NCI-H510A (cell line): ENCODE measurements at places on chromosomes 7 and 10.

- DNase-seq: no peak
Measured at GRCh38 chr10:131726967-131727366, 173.8 kb upstream of the PPP2R2D start.

DNA sequence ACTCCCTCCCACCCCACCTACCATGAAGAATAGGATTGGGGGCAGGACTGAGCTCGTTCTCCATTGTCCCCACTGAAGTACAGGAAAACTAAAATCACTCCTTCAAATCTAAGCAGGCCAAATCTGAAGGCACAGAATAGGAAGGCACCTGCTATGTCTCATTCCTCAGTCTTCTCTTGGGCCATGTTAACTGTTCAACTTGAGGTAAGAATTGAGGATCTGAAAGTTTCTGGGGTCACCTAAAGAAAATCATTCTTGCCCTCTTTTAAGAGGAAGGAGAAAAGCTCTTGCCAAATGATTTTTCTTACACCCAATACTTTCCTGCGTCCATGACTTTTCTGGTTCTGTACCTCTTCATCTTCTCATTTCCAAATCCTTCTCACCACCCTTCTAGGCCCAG, 4.9 kb downstream of the CPN1 start:
- DNase-seq: no peak

- DNase-seq: no peak
Measured at GRCh38 chr7:7745258-7745657, 26.9 kb upstream of the RPA3 start.

DNA sequence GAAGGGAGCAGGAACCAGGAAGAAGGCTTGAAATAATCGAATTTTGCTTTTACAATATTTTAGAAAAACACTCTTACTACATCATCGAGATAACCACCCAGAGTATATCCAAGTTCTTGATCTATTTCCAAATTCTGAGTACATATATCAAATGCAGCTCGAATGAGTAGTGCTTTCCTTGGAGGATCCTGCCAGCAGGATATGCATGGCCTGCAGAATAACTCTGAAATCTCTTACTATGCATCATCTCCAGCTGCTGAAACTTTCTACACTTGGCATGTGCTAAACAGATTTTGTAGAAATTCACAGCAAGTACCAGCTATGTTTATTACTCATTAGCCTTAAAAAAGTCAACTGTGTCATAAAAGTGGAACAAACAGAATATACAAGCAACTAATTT, 44.0 kb upstream of the ANK3 start:
- DNase-seq: no peak

GRCh38 chr7:76231583-76231982, 29.9 kb downstream of the SRRM3 start:
- no peak for DNase-seq

GRCh38 chr7:135790371-135790977, 41.9 kb upstream of the FAM180A start:
- no peak for DNase-seq

DNA sequence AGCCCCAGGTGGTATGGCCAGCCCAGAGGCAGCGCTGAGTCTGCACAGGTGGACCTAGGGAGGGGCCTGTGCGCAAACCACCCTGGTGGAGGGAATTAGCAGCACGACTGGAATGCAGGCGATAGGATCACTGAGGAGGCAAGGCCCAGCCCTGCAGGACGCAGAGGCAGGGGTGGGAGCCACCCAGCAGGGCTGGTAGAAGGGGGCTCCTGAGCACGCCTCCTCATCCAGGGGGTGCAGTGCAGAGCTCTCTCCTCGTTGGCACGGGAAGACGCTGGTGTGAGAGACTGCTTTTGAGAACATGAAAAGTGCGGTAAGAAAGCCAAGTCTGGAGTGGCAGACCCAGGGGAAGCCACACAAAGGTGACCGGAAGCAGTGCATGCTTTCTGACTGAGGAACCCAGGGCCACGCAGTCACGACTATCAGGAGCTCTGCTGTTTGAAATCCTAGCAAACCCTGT, 6.0 kb downstream of the FXYD4 start:
- DNase-seq: no peak

- DNase-seq: no peak
Measured at GRCh38 chr7:27869056-27869455, 129.1 kb downstream of the TAX1BP1 start.

- DNase-seq: no peak
Measured at GRCh38 chr10:24894728-24895127, 57.7 kb downstream of the PRTFDC1 start.

DNA sequence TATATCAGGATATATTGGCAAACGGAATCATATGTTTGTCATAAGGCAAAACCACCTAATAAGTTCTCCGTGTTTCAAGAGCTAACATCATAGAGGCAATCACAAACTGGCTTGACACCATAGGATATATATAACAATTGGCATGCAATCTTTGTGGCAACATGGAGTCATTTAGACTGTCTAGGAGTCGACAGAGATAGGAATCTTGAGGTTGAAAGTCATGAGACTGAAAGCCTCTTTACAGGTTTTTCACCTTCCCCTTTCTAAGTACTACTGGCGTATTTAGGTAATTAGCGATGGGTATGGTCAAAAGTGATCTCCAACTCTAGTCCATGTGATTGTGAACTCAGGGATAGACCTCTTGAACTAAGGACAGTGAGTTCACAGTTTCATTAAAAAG, 63.7 kb downstream of the THSD7A start:
- no peak for DNase-seq

- DNase-seq: no peak
Measured at GRCh38 chr7:147635288-147635687, 955.3 kb upstream of the C7orf33 start.

DNA sequence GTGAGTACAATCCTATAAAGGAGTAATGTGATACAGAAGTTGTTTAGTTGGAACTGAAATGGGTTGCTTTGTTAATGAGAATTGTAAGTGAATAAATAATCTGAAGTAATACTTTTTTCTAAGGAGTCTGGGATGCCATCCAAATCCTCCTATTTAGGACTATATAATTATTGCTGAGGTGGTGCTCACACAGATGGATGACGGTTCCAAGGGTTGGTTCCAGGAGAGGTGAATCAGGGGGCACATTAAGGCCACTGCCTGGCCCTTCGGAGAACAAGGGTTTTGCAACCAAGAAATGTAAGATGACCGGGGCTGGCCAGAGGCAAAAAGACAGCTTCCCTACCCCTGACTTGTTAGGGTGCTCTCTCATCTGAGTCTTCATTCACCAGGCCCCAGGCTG, 352.7 kb downstream of the PHTF2 start:
- DNase-seq: no peak

DNA sequence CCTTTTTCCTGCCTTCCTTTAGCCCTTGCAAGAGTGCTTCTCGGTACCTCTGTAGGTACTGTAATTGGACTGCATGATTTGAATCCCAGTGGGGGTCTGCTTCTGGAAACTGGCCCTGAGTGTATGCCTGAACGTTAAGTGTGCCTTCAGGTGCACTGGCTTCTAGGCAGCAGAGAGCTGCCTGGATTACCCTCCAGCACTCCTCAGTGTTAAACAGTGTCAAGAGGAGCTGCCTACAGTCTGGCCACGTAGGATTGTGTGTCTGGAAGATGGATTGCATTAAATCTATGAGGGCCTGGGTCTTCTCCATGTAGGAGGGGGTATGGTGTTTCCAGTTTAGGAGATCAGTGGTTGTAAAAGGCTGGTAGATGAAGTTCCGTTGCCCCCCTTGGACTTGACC, 103.7 kb downstream of the TRIM24 start:
- DNase-seq: no peak

GRCh38 chr10:51403521-51403920, 295.9 kb downstream of the CSTF2T start:
- no peak for DNase-seq

DNA sequence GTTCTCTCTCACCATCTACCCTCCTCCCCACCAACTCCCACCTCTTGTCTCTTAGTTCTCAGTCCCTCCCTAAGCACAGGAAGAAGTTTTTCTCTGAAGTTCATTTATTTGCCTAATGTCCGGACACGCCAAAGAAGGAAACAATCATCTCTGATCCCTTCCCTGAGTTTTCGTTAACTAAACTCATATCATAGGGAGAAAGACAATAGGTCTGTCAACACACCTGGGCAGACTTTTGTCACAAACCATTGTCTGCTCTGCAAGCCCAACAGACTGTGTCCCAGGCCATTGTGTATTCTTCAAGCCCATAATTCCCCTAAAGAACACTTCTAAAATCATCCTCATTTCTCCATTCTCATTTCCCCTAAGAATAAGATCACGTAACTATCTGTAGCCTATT, 691.0 kb upstream of the MBL2 start:
- DNase-seq: no peak

GRCh38 chr10:65675236-65675635, 1250.6 kb upstream of the LRRTM3 start:
- no peak for DNase-seq

DNA sequence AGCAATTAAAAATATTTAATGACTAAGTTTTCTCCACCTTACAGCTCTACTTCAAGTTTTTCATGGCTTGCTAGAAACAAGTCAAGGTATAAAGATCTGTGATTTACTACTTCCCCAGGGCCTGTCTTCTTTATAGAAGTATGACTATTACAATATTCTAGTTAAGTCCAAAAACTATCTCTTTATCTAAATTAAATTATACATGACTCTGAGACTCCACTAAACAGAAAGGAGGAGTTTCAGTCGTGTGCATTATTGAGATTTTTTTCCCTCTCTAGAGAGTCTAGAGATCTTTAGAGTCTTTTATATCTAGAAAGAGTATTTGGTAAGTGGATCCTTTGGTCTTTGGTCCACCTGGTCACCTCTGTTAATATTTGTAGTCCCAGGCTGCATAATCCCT, 100.7 kb downstream of the SEMA3E start:
- DNase-seq: no peak

DNA sequence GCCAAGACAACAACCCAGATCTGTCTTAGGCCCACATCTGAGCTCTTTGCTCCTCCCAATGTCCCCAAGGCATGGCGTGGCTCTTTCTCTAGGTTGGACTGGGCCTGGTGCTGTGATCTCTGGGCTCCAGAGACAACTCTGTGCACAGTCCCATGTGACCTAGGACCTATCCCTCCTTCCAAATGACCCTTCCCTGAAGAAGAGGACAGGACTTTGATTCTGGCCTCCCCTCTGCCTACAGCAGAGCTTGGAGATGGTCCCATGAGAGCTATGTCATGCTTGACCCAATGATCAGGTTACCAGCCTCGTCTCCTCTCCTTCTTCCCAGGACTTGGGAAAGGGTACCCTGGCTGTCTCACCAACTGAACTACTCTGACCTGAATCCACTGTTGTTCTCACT, 296.3 kb upstream of the GALNT17 start:
- no peak for DNase-seq

DNA sequence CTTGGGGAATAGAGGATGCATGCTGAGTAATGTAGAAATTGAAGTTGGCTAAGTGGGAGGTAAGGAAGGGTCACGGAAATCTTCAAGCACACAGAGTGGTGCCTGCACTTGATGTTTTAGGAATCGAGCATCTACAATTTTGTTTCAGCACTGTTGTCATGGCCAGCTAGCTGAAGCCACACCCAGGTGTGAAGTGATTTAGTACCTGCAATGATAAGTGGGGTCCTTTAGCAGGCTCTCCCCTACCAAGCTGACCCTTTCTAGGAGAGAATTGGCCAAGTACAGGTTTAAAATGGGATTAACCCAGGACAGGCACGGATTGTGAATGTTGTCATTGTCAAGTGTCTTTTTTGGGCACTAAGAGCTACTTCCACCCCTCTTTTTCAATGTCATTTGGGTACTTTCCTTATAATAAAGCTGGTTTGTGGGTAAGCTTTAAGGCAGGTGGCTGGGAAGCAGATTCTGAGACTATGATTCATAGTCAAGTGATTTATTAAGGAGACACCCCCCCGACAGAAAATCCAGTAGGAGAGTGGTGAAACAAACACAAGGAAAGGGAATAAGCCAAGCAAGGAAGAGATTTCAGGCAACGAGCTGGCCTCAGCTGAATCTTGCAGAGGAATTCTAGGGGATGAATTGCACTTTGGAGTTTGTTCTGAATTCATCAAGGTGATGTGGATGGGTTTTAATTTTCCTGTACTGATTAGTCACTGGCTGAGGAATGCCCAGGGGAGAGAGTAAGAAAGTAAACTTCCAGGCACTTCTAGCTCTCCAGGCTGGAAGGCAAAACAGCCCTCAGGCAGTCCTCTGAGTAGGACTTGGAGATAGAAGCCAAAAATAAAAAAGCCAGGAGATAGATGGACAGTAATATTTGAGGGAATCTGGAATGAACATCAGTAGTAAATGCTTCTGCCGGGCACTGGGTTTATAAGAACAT, 1128.4 kb downstream of the SORCS3 start:
- DNase-seq: no peak

DNA sequence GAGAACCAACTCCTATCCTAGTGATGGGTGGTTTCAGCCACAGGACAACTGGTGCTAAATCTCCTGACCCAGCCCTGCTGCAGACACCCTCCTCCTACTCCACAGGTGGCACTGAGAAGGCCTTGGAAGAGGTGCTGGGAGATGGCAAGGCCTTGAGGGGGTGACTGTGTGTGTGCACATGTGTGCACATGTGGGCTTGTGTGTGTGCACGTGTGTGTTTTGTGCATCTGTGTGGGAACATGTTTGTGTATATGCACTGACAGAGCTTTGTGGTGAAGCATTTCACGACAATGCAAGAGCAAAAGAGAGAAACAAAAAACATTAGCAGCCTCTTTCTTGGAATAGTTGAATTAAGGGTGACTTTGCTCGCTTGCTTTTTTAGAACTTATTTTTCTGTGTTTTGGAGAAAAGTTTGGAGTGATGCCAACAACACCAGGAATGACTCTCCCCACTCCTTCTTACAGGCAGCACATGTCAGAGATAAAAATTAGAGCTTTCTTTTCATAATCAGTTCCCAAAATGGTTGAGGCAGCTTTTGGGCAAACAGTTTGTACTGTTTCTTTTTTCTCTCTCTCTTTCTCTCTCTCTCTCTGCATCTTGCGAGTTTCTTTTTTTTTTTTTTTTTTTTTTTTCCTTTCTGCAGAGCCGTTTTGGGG, 69.5 kb downstream of the SEC61G start:
- DNase-seq: no peak

DNA sequence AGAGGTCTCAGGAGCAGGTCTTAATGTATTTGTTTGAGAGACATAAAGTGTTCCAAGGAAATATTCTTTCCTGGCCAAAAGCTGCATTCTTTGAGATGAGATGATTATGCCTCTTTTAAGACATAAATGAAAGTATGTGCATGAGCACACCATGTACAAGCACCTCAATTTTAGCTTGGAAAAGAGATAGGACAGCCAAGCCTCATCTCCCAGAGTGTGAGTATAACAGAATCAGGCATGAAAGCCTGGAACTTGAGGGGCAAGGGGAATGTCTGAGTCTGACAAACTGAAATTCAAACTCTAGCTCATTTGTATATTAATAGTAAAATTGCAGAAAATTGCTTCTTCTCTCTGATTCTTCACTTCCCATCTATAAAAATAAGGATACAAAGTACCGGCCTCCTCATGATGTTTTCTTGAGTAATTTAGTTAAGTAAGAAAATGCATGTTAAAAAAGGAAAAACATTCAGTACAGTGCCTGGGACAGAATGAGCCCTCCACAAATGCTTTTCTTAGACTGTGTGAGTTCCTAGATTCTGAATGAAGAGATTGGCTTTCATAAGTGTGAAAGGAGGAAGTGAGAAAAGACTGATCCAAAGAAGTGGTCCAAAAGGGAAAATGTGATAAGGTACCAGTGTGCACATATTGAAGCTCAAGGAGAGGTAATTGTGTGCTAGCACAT, 1260.9 kb upstream of the SORCS1 start:
- no peak for DNase-seq
